ENCODE measurements at places on chromosomes 13 and 19.

DNA sequence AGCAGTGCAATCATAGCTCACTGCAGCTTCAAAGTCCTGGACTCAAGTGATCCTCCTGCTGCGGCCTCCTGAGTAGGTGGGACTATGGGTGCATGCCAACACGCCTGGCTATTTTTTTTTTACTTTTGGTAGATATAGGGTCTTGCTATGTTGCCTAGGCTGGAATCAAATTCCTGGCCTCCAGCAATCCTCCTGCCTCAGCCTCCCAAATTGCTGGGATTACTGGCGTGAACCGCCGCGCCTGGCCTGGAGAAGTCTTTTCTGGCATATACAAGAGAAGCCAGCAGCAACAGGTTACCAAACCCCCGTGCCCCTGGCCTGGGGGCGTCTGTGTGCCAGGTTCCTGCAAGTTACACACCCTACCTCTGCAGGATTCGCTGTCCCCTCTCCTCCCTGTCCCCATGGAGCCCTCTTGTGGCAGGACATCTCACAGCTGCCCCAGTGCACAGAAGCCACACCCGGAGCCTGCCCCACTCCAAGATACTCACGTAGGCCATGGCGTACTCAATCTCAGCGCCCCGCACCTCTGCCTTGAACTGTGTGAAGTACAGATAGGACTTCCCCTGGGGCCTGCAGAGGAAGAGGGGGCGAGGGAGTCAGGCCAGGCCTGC is 9.9 kb downstream of the MYDGF start:
- peak; percentile 82 for DNase-seq

- DNase-seq, result no peak
Measured at GRCh38 chr13:99955747-99956472, 15.7 kb downstream of the ZIC5 start.

DNA sequence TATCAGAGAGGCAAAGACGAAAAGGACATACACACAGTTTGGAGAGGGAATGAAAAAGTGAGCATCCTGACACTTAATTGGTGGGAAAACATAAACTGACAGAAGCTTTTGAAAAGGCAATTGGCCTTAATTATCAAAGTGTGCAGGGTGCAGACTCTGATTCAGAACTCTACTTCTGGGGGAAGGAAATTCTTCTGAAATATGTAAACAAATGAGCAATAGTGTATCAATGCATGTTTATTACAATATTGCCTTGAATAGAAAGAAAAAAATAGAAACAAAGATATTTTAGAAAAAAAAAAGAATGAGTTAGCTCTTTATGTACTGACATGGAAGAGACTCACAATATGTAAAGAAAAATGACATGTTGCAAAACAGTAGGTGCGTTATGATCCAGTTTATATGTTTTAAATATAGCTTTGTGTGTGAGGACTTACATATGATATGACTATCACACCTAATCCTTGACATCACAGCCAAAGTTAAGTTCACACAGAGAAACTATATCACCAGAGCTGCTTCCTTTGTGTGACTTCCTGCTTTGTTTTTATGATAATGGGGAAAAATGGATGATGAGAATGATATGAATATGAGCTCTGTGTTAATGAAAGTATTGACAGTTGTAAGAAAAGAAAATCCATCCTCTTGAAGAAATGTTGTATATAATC is 182.4 kb downstream of the KCTD12 start:
- no peak for DNase-seq

- DNase-seq, result no peak
Measured at GRCh38 chr19:10724573-10725071, 6.7 kb downstream of the DNM2 start.

DNA sequence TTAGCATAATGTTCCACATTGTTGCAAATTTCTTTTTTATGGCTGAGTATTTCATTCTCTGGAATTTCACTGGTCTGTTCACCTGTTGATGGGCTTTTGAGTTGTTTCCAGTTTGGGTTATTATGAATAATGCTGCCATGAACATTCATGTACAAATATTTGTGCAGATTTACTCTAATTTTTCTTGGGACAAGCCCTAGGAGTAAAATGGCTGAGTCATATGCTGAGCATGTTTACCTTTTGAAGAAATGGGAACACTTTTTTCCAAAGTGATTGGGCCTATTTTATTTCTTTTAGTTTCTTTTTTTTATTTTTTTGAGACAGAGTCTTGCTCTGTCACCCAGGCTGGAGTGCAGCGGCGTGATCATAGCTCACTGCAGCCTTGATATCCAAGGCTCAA is 4.7 kb upstream of the FBL start:
- no peak for DNase-seq

- DNase-seq, result no peak
Measured at GRCh38 chr19:50793558-50794065, 3.4 kb downstream of the ACP4 start.

DNA sequence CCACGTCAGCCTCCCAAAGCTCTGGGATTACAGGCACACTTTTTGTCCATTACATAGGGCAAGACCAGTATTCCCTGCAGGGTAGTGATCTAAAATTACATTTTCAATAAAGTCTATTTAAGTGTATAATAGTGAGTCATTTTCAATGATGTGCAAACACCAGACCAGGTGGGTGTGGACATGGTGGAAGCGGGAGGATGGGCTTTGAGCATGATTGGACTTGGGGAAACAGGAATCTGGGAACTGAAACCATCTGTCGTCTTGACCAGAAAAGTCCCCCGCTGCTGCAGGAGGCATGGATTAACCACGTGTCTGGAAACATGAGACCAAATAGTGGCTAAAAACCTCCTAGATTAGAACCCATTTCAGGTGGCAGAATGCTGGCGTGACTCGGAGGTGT is 4.9 kb downstream of the FXYD3 start:
- no peak for DNase-seq

- DNase-seq, result no peak
Measured at GRCh38 chr13:45662162-45662561, 40.0 kb upstream of the CBY2 start.

DNA sequence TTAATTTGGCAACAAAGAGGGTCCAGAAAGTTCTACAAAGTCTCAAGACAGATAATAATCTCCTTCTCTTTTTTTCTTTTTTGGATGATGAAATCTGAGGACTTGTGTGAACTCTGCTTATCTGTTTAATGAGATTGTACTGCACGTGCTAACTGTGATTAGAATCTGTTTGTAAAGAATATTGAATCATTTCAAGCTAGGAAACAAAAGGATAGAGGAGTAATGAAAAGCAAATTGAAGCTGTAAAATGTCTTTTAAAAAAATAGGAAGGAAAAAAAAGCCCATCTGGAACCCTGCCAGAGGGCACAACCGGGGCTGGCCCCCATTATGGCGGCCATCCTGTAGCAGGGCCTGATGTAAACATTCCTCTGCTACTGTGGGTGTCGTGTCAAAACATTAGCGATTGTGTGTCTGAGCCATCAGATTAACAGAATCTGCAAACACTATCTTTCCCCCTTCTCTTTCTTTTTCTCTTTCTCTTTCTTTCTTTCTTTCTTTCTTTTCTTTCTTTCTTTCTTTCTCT is 83.0 kb downstream of the FLT1 start:
- peak; percentile 62 for DNase-seq

DNA sequence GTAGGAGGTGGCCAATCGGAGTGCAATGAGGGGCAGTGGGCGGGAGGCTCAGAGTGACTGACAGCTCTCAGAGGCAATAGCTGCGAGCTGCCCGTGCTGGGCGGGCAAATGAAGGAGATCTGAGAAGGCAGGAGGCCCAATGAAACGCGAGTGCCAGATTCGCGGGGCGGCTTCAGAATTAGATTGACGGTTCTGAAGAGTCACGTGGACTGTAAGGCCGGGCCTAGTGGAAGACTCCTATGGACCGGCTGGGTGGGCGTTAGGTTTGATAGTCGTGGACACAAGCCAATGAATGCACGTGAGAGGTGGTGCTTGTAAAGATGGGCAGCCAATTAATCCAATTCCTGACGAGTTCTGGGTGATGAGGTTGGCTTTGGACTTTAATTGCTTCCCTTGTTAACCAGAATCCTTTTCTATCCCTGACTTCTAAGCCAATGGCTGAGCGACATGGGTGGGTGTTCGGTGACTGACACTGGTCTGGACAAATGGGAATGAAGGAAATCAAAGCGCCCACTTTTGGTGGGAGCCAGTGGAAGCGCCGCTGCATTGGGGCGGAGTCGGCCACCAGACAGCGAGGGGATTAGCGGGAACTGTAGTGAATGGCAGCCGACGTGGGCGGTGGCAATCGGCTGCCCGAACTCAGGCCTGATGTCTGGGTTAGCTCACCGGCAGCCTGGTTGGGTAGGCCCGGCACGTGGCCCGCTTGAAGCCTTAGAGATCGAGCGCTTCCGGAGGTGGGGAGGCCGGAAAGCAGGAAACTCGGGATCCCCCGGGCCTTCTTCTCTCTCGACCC is 524 bp upstream of the KHSRP start:
- DNase-seq, result peak; percentile 100

DNA sequence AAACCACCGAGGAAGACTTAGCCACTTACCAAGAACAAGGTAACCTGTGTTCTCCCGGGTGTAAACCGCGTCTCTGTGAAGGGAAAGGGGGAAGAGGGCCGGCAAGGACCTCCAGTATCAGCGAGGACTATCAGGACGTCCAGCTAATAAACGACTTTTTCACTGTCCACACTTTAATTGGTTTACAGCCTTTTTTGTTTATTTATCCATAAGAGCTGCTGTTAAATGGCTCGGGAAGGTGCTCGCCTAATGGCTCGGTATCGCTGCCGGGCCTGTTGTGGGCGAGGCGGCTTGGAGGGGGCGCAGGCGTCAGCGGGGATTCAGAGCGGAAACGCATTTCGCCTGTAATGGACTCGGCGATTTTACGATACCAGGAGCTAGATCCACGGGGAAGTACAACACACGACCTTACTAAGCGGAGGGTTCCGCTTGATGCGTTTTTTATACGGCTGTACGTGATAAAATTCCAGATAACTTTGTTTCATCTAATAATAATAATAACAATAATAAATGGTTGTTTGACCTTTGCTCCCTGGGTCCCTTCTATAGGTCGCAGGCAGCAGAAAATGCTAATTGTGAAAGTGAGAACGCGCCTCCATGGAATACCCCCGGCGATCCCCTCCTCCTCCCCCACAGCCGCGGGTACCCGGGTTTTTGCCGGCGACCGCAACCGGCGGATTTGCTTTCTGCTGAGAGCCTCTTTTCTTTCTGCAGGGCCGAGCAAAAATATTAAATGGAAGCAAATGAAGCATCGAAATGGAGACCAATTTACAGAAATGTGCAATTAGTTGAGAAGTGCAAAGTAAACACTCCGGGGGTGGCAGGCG is 2.5 kb upstream of the PDX1 start:
- DNase-seq, result no peak

DNA sequence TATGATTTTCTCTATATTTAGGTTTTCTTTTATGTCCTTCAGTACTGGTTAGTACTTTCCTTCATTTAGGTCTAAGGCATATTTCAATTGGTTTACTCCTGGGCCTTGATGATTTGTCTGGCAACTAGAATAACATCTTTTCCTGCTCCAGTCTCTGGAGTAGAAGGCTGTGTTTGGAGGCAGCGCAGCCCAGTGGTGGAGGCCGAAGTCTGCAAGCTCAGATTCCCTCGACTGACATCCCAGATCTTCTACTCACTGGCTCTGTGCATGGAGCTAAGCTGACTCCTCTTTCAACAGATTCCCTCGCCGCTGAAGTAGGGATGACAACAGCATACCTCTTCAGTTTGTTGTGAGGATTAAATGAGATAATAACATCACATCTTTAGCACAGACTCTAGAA is 141.0 kb downstream of the RAP2A start:
- peak; percentile 5 for DNase-seq

- DNase-seq, result no peak
Measured at GRCh38 chr19:16232568-16232967, 34.9 kb downstream of the AP1M1 start.

- peak; percentile 69 for DNase-seq
Measured at GRCh38 chr19:22882797-22883196, 50.7 kb downstream of the ZNF723 start.

DNA sequence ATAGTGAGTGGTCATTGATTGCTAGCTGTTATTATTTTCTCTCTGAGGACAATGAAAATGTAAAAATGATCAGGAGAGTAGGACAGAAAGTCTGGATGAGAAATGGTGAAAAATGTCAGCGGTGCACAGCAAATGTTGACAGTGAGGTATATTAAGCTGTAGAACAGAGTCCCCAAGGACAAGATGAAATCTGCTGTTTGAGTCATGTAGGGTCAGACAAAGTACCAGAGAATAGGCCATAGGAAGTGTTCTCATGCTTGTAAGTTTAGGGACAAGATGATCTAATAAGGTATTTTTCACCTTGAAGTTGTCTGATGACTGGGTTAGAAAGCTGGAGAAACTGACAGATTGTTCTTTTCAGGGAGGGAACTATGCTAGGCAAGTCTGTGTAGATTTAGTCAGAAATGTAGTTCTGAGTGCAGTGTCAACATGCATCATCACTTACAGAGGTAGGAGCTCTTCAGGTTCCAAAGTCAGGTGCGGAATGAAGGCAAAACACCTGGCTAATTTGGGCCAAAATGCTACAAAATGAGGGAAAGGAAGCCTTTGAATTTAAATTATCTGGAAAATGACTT is 369.3 kb downstream of the DLEU7 start:
- DNase-seq, result no peak

GRCh38 chr19:33406521-33407139 is 33.1 kb downstream of the CEBPG start:
- peak; percentile 82 for DNase-seq

DNA sequence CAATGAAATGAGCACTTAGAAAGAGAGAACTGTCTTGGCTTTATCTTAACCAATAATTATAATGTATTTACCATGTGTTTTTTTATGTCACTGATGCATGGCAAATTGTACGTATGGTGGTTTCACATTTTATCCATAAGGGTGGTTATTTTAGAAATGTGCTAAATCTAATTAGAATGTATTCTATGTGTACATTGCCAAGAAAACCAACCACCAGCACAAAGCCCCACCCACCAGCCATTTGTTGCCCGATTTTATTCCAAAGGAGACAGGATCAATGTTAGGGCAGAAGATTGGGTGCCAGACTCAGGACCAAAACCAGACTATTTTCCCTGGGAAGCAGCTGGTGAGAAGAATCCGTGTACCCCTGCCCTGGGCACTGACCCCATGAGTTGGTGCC is 63.0 kb upstream of the SOX1 start:
- DNase-seq, result no peak

DNA sequence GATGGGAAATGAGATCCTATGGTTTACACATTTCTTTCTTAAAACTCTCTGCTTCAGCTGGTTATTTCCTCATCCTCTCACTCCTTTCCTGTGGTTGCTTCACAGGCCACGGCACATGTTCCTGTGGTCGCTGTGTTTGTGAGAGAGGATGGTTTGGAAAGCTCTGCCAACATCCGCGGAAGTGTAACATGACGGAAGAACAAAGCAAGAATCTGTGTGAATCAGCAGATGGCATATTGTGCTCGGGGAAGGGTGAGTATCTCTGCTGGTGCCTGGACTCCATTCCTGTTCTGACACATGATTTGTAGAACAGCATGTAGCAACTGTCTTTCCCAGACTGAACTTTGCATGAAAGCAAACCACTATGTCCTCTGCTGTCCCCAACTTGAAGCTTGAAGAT is 254.2 kb downstream of the ITGBL1 start:
- peak; percentile 77 for DNase-seq
